Upper lobe of left lung (tissue), 6 donors: ENCODE measurements at places on chromosomes 4 and X. TPM values are rescaled to one million over a fixed set of nuclear protein-coding genes. Genes with fewer than 3 reads are reported as not detected.

DNA sequence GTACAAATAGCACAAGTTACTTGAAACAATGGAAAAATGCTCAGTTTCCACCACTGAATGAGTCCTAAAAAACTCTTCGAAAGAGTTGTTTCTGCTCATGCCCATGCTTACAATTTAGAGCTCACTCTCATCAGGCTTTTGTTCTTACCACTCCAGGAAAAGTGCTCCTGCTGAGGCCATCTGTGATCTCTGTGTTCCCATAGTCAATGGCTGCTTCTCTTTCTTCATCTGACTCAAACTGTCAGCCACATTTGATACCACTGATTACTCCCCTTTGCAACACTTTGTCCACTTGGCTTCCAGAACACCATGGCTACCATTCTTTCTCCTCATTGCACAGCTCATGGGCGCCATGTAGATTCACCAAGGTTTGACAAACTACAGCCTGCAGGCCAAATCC lies 80.0 kb upstream of the SLC34A2 start:
- DNase-seq = no peak

GRCh38 chr4:15042529-15043167 lies 40.4 kb downstream of the CPEB2 start:
- no peak for DNase-seq

DNA sequence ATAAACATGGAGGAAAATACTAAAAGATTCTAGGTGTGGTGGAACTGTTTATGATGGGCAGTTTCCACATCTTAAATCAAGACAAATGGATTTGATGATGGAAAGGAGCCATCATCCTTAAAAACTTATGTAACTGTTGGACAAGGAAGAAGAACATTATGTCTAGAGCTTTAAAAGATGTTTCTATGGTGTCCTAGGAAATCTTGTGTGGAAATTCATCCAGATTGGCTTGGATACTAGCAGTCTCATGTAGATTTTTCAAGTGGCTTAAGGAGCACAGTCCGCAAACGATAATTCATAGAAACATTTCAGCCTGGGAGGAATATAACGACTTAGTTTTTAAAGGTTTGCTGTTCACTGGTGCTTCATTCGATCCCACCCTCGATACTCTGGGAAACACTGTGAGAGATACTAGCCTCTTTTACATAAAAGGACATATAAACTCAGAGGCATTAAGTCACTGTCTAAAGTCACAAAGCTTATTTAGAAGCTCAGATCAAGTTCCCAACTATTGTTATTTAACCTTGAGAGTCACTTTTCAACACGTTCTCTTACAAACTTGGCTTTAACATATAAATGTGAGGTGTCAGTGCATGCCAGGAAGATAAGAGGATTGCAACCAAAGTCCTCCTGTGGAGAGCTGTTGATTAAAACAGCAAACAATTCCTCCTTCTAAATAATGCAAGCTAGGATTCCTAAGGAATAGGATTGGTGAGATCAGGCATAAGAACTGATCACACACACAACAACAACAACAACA lies 135.7 kb upstream of the SCML1 start:
- no peak for DNase-seq

DNA sequence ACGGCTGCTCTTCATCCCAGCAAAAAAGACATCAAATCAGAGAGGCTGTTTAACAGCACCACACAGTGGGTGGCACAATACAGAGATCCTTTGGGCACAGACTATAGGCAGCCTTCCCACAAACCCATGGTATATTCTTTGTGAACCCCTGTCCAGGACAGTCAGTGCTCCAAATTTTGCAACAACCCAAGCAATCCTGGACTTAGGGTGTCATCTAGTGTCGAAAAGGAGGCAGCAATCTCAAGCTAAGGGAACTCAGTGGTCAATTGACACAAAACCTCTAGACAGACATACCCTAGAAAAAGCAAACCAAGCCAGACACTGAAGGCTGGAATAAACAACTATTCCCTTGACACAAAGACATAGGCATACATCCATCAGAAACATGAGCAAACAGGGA lies 137.4 kb downstream of the BMP15 start:
- no peak for DNase-seq

DNA sequence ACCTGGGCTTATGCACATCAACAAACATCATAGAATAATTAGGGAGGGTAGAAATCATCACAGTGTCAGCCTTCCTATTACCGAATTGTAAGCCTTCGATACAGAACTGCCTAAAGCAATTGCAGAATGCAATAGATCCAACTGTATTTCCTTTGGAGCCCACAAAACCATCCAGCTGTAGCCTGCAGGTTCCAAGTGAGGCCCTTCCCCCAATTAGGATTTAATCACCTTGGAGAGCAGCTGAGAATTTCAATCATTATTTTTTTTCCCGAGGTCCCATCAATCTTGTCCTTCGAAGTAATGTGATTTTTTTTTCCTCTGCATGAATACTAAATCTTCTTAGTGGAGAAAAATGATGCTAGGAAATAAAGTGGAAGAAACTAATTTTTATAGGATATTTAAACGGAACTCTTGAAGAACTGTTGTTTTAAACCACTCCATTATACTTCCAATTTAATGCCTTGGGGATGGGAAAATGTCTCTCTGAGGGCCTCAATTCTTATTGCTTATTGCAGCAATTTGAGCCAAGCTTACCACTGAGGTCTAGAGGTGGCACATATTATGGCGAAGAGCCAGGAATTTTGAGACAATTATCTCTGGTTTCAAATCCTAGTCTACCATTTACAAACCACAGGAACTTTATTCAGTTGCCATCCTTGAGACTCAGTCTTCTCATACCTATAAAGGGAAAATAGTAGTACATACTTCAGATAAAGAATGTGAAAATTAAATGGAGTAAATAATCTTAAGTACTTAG lies 953.4 kb upstream of the IGFBP7 start:
- no peak for DNase-seq

DNA sequence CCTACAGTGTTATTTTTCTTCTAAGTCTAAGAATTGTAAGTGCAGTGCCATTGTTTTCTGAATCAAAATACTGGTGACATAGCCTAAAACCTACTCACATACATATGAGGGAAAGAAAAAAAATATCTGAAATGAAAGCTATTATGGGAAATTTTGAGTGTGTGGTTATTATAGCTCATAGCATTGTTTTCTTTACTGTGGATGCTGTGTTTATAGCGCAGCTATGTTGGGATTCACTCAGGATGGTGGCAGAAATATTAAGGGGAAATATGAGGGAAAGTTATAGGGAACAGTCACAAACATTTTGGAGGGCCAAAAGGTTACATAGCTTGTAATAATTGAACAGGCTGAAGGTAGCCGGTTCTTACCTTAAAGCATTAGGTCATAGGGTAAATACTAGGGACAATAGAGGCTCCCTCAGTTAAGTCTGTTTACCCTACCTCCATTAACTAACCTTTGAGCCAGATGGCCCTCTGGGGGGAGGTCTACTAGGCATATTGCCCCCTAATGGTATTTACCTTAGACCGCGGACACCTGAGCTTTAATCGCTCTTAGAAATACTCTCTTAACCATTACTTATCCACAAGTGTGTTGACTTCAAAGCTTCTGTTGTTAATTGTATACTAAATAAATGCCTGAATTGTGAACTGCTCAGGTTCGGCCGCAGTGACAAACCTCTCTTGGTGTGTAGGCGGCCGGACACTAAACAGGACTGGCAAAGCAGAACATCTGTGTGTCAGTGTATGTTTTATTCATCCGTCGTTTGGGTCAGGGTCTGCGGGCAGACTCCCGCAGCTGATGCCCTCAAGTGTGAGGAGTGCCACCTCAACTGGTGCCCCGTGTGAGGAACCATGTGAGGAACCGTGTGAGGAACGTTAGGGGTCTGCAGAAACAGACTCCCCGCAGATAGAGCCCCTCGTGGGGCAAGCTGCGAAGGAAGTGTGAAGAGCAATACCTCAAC lies 21.3 kb upstream of the SULT1B1 start:
- no peak for DNase-seq

GRCh38 chr4:149718500-149718899 lies 97.1 kb downstream of the IQCM start:
- no peak for DNase-seq

- no peak for DNase-seq
These were observed 124.8 kb downstream of the ATG4A start for GRCh38 chrX:108216405-108216804.

DNA sequence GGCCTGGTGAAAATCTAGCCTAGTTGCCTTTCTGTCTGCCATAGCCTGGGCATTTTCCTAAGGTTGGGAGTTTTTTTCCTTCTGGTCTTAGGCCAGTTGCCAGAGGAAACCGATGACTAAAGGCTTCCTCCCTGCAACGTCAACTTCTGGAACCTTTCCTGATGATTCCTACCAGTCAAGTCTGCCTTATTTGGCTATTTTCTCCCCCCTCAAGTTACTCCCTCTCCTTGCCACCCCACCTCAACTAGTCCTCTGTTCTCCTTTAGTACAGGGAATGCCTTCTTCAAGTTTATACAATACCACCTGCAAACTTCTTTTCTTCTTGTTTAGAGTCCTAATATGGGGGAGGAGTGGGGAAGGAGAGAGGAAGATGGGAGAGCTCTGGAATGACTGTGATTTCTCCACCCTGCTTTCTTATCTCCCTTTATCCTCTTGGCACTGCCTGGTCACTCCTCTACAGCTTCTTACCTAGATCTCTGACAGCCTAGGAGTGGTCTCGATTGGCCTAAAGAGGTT lies 10.6 kb downstream of the MSN start:
- DNase-seq = no peak

- no peak for DNase-seq
These were observed 59.4 kb upstream of the FBXW7 start for GRCh38 chr4:152594978-152595925.

Gene GUF1
- total RNA-seq = 12.5 TPM

DNA sequence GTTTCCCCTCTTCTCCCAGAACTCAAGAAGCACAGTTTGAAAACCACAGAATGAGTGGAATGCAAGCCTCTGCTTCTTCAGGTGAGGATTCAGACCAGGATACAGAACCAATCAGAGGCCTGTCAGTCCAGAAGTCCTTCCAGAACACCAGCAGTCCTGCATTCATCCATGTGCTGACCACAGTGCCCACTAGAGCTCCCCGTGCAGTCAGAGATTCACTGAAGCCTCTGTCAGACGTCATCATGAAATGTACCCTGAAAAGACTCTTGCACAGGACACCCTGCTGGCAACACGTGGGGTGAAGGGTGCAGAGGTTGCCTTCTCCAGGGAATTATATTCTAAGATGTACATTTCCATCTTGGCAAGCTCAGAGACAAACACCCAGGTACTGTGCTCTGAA lies 75.9 kb upstream of the LSM6 start:
- no peak for DNase-seq

- DNase-seq = no peak
These were observed 1228.2 kb upstream of the ADGRL3 start for GRCh38 chr4:59971952-59972351.

Gene PLAC1
- total RNA-seq = not detected

Gene SULT1B1
- total RNA-seq = 12.9 TPM

DNA sequence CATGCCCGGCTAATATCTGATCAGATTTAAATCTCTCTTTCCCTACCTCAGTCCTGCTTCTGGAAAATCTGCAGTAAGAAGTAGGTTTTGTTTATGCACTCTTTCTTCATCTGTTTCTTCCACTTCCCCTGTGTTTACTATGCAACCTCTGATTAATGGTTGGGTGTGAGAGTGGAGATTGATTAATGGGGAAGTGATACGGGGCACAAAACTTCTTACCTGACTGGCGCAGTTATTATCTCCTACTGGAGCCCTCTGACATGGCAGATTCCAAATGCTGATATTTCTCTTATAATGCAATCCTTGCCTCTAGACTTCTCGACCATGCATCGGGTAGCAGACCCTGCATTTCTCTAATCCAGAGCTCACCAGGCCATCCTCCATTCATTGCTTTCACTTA lies 60.2 kb upstream of the HPGD start:
- DNase-seq = no peak

Gene FAM114A1
- total RNA-seq = 32.7 TPM

DNA sequence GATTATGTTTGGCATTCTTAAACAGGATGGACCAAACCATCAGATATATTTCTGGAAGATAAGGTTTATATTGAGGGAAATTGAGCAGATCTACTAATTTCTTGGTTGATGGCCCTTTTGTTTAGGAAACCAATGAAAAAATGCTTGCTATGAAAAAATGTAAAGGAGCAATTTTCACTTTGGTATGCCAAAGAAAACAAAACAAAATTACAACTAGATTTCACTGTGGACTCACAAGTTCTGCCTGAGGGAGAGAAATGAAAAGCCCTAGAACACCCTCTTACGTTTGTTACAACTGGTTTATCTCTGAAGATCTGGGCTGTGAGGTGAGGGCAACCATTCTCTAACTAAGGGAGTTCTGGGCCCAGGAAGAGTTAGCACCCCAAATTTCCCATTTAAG lies 122.5 kb upstream of the IL15 start:
- no peak for DNase-seq

DNA sequence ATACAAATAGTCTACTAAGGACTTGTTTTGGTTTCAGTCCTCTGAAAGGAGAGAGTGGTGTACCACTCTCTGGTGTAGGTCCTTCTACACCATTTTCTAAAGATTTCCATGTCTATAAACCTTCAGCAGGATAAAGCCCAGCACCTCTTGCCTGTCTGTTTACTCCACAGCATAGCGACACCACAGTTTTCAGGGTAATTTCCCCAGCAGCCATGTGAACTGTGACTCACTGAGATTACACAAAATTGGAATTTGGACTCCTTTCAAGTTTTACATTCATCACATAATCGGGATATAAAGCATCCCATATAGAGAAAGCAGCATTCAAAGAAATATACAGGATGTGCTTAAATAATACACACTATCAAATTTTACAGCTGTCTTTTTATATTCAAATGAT lies 229.6 kb downstream of the PRDM5 start:
- no peak for DNase-seq

GRCh38 chr4:116073051-116073450 lies 959.6 kb upstream of the NDST4 start:
- no peak for DNase-seq

Gene UGT2A1
- not detected for total RNA-seq

Gene PRSS12
- total RNA-seq = 9.2 TPM

DNA sequence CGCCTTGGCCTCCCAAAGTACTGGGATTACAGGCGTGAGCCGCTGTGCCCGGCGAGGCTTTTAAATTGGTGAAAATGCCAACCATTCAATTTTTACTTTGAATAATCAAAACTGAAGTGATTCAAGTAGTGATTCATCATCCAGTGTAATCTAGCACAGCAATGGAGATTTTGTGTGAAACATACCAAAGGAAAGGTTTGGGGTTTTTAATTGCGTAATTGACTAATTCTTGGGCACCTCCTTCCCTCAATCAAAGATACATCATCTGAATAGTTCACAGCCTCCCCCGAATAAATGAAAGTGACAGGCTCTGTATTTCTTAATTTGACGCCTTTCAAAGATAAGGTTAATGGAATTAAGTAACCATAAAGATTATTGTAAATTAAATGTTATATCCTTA lies 69.0 kb downstream of the DMD start:
- no peak for DNase-seq
